Brain microvascular endothelial cell (primary cell): ENCODE measurements at places on chromosomes 7 and 10.

GRCh38 chr7:28291559-28291958 is 111.0 kb upstream of the JAZF1 start:
- DNase-seq: no peak

DNA sequence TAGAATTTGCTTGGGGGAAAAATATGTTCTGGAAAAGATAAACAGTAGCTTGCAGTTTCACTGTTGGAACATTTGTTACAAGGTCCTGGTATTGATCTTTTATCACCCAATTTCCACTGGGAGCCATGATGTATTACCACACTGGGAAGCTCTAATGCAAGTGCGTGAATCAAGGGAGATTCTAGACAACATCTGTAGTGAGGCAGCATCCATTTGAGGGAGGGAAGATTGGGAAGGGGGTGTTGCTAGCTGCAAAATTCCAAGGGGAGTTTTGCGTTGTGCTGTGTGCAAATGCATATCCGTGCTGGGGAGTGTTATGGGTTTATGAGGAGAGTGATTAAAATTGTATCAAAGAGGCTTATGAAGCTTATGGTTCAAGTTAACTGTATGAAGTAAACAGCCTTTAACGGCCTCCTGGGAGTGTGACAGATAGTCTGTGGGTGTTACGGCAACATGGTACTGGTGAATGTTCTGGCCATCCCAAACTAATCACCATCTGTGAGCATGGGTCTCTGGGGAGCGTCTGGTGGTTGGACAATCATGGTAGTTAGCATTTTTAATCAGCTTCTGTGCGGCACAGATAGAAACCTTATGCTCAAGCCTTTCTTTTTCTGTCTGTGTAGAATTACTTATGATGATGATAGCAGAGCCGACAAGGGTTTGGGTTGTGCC is 601.9 kb upstream of the GALNT17 start:
- DNase-seq: no peak

GRCh38 chr10:6713716-6714115 is 133.6 kb upstream of the PRKCQ start:
- DNase-seq: peak; percentile 6

- DNase-seq: peak; percentile 67
These were observed 27.7 kb downstream of the BTBD16 start for GRCh38 chr10:122298598-122299301.

DNA sequence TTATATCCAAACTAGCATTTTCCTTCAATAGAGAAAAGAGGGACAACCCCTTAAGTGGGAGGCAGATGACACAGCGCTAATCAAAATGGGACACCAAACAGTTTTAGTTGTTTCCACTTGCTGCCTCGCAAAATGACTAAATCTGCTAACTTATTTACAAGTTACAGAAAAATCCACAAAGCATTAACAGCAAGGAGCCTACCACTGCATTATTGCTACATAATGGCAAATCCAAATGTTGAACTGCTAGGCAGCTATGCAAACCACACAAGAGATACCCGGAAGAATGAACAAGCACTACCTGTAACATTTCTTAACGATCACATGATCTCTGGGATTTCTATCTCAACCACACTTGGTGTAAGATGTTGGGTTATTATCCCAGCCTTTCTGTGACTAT is 96.7 kb downstream of the SFMBT2 start:
- no peak for DNase-seq

DNA sequence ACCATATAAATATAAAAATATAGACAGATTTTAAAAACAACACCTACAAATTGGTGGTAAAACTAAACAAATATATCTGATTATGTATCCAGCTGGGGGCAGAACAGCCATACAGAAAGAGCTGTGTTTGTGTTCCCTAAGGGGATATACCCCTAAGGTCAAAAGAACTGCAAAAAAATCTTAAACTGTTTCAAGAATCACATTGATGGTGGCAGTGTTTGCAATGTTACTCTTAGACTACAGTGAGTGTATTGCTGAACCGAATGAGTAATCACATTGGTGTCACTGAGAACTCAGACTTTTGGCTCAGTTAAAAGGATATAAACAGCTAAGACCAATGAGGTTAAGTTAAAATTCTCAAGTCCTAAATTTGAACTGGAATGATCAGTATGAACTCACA is 27.1 kb upstream of the PTPRN2 start:
- peak; percentile 46 for DNase-seq

- no peak for DNase-seq
These were observed 48.1 kb downstream of the NRP1 start for GRCh38 chr10:33286157-33286934.

DNA sequence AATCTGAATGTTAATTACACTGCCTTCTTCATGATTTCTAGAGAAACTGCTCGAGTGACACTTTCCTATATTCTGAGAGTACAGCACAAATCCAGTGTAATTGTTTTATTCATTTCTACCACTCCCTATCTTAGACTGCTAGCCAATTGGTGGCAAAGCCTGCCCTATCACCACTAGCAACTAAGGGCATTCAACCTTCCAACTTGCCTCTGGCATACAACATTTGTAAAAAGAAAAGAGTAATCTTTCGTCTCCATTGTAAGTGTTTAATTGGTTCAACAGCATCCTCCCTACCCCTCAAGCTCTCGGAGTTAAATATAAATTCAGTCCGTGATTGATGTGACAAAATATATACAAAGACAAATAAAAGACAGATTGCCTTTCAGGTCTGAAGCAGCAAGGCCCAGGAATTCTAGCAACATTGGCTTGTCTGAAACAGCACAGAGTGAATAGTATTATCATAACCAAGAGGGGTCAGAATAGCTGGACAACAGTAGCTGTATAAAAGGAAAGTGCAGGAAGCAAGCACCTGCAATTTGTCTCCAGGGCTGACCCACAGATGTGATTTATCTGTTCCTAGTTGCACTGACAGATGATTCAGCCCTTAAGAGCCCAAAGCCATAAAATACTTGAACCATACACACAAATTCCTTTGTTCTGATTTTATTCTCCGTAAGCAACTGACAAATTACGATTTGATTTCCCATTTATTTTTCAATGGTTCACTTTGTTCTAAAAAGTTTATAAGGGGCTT is 47.6 kb upstream of the ANKRD1 start:
- peak; percentile 24 for DNase-seq

GRCh38 chr10:124677749-124678556 is 66.2 kb downstream of the FAM53B start:
- DNase-seq: no peak

GRCh38 chr7:2644562-2645273 is 12.9 kb downstream of the TTYH3 start:
- no peak for DNase-seq
